Muscle of arm (tissue), 14 donors: ENCODE measurements at places on chromosomes 11 and 22. TPM values are rescaled to one million over a fixed set of nuclear protein-coding genes. Genes with fewer than 3 reads are reported as not detected.

DNA sequence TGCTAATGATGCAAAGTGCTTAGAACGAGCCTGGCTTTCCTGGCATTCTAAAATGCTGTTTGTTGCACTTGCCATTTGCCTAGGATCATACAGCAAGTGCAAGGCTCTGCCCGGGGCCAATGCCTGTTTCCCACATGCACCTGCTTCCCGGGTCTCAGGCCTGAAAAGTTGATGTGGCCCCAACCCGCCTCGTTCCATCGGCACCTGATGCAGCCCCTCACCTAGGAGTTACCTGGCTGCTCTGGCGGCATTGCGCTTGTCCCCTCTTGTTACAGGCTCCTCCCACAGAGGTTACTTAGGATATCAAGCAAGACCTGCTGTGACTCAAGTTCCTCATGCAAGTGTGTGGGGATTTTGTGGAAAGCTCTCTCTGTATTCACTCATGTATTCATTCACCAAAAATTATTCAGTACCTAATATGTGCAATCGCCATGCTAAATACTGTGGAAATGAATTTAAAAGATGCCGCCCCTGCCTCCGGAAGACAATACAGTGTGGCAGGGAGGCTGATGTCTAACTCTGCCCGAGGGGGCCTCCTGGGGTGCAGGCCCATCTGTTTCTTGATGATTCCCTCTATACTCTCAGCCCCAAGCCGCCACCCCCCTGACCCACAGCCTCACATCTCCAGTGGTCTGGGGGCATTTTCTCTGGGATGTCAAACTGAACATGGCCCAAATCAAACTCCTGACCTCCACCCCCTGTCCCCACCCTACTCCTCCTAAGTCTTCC, 184.5 kb downstream of the EFCAB6 start:
- DNase-seq, result no peak

DNA sequence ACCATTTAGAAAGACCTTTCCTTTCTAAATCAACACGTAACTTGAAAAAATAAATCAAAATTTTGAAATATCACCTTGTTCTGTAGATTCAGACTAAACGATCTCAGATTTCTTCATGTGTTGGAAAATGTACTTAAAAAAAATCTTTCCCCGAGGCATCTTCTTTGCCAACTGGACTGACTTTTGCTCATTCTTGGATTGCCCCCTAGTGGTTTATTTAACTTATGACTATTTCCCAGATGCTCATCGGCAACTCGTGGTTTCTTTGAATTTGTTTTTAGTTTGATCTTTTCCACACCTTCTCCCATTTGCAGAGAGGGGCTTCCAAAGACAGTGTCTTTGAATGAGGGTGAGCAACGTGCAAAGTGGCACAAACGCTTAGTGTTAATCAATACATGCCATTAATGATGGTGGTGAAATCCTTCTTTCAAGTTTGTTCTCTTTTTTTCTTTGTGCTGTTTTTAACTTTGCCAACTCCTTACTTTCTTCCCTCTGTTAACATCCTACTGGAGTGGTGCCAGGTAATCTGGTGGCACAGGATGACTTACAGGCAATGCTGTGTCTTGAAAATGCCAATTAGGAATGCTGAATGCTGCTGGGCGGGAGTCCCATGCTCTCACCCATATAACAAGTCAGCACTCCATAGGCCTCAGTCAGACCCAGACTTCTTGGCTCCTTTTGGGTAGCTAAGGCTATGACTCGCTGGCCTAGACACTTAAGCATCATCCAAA, 18.3 kb downstream of the PRSS23 start:
- DNase-seq, result peak; percentile 83

GRCh38 chr11:33867561-33867960, 24.3 kb downstream of the LMO2 start:
- no peak for DNase-seq

DNA sequence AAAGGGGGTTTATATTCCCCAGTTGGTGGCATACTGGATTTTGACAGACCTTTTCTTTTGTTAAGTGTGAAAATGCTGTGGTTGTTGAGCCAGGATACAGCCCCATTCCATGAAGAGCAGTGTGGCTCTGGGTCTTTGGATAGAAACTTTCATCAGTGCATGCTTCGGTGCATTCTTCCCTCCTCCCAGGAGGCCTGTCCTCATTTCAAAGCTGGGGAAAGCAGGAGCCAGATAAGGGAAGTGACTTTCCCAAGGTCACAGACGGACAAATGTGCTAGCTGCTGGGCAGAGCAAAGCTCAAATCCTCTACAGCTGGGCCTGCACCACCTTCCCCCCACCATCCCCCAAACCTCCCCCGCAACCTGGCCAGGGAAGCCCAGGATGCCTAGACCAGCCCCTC, 184.5 kb upstream of the NTM start:
- DNase-seq, result no peak

- DNase-seq, result no peak
Measured at GRCh38 chr11:128525411-128526243, 61.7 kb downstream of the ETS1 start.

GRCh38 chr11:103091064-103091800, 728 bp downstream of the DCUN1D5 start:
- DNase-seq, result peak; percentile 25

DNA sequence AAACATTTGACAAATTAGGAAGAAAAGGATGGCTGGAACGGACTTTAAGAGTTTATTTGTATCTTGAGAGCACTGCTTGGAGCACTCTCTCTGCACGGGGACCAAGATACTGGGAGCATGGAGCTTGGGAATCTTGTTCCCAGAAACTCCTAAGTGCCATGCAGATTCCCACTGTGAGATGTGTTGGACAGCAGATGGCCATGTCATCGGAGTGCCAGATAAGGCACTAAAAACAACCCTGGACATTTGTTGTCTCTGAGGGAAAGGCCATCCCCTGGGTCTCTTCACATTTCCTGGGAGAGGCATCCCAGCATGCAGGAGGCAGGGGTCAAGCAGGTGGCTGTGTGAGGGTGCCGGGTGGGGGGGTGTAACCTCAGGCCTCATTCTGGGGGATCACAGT, 2.9 kb downstream of the KIRREL3 start:
- no peak for DNase-seq

- no peak for DNase-seq
Measured at GRCh38 chr22:24433001-24433827, 5.8 kb downstream of the ADORA2A start.

GRCh38 chr11:32829157-32829679, 509 bp upstream of the PRRG4 start:
- DNase-seq, result peak; percentile 6

- DNase-seq, result no peak
Measured at GRCh38 chr22:22069450-22070370, 87.1 kb upstream of the TOP3B start.

- no peak for DNase-seq
Measured at GRCh38 chr11:96339706-96340554, 3.1 kb downstream of the MAML2 start.

GRCh38 chr22:28148816-28149465, 229.9 kb upstream of the PITPNB start:
- DNase-seq, result no peak

- DNase-seq, result no peak
Measured at GRCh38 chr11:126076641-126077040, 14.0 kb upstream of the CDON start.

DNA sequence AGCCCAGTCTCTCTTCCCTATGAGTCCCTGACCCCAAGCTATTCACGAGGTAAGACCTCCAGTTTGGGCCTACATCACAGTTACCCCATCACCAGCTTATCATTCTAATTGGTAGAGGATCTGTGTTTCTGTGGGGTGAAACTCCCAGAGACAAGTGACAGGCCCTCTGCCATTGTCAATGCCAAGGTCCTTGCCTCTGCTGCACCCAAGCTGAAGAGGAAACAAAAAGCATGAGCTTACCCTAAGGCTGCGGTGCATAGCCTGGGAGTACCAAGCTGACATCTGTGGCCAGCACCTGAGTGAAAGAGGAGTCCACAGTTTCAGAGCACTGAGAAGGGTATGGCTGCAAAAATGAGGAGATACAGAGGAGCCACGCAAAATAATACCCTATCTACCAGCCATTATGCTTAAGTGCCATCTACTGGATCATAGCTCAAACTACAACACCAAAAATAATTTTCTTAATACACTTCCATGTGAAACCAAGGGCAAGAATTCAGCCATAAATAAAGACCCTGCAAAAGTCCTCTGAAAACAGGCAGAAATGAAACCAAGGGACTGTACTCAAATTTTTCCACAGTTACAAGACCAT, 62.3 kb upstream of the ANO5 start:
- DNase-seq, result peak; percentile 9

DNA sequence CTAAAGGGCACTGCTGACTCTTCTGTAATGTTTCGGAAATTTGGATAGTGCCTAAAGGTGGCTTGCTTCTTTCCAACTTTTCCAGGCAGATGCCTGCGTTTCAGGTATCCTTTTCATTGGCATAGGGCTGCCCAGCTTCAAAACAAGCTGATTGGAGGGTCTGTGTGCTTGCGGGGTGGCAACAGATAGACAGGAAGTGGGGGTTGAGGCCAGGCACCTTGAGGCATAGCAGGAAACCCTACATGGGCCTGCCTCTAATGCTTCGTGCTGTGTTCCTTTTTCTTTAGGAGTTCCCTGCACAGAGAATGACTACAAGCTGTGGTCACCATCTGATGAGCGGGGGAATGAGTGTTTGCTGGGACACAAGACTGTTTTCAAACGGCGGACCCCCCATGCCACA, 92.2 kb upstream of the SORL1-AS1 start:
- DNase-seq, result no peak

DNA sequence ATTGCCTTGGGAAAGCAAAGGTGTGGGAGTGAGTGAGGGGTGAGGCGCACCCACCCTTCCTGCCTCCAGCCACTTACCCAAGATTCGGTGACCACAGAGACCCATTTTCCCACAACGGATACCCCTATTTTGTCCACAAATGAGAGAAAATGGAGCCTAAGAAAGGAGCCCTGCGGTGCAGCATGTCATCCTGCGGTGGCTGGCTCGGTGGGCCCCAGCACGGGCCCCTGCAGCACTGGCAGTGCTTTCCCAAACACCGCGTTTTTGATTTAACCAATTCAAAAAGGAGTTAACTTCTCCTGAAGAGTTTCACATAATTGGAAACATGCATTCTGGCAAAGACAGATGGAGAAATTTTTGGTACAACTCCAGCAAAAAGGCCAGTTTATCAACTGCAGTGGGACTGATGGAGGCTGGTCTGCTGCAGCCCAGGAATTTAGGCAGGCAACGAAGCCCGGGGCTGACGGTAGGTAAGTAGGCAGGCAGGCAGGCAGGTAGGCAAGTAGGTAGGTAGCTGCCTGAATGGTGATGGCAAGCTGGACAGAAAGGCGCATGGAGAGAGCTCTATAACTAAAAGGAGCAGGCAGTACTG, 84.2 kb downstream of the FDX1 start:
- peak; percentile 69 for DNase-seq

DNA sequence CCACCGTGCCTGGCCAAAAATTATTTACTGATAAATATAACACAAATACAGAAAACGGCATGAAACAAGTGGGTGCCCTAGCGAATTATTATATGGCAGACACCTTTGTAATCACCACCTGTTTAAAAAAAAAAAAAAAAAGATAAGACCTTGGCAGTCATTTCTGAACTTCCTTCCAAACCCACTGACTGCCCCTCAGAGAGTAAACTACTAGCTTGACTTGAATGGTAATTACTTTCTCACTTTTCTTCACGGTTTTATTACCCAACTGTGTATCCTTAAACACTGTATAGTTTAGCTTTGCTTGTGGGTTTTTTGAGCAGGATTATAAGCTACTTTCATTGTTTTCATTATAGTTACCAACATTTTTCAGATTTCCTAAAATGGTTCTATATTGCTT, 23.7 kb downstream of the SFI1 start:
- no peak for DNase-seq

DNA sequence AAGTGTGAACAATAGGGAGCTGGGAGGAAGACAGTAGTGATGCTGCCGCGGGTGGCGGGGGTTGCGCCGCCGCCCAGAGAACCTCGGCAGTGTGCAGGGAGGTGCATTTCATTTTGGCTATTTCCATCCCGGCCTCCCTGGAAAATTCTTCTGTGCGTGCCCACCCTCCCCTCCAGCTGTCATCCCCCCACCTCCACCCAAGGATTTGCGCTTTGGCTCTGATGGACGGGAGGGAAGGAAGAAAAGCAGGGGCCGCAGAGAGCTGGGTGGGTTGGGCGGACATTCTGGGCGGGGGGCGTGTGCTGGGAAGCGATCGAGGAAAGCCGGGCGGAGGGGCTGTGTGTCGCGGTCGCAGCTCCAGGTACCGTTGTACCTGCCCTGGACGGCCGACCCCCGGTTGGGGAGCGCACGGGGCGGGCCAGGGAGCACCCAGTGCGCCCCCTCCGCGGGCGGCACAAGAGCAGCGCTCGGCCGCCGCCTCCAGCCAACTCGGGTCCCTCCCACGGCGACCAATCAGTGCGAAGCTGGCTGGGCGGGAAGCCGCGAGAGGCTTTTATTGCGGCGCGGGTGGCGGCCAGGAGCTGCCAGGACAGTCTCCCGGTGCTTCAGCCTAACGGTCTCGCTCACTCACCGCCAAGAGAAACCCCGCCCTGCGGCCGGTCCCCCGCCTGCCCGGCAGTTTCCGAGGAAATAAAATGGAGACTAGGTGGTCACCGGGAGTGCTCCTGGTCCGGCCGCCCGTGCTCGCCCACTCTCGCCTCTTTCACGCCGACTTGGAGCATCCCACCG, 1.6 kb downstream of the NCAM1 start:
- DNase-seq, result peak; percentile 44

DNA sequence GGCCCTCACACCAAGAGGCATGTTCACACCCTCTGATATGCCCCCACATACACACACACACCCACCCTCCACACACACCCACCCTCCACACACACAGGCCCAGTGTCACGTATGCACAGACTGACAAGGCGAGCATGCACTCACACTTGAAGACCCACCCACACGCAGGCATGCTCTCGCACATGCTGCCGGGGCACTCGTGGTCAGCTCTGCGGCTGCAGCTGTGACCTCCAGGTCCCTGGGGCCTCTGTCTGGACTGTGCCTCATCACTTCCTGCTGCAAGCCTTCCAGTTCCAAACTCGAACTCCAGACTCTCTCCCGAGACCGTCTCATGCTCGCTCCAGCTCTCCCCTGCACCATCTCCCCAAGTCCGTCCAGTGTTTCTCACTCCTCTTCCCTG, 9.5 kb downstream of the DCHS1 start:
- peak; percentile 88 for DNase-seq

GRCh38 chr22:22935056-22935545, 47.5 kb downstream of the IGLL5 start:
- no peak for DNase-seq

GRCh38 chr22:38267086-38267485, 5.7 kb downstream of the TMEM184B start:
- no peak for DNase-seq

- no peak for DNase-seq
Measured at GRCh38 chr22:48391171-48391711, 1436.4 kb downstream of the BRD1 start.

- DNase-seq, result no peak
Measured at GRCh38 chr11:110148775-110149744, 55.9 kb downstream of the ZC3H12C start.

Gene LUZP2
- not detected for polyA plus RNA-seq

Gene GLYATL2
- 0.74 TPM for polyA plus RNA-seq

Gene NAV2
- 51.4 TPM for polyA plus RNA-seq

Gene SCN3B
- polyA plus RNA-seq, result 52.9 TPM

Gene OR51I2
- not detected for polyA plus RNA-seq

Gene TLCD5
- polyA plus RNA-seq, result 7.5 TPM

Gene TBX1
- not detected for polyA plus RNA-seq

Gene OR8G5
- polyA plus RNA-seq, result not detected

Gene DEAF1
- 20.7 TPM for polyA plus RNA-seq

Gene BRMS1
- polyA plus RNA-seq, result 18.2 TPM

Gene SPDYC
- not detected for polyA plus RNA-seq

Gene C11orf86
- not detected for polyA plus RNA-seq
